Stimulated activated CD4-positive, alpha-beta T cell treated with anti-CD3 and anti-CD28 coated beads, Interleukin-1b, Interleukin-23, amount 100 ng/mL, for 1 hour (primary cell): ENCODE measurements at places on chromosomes 13 and 19.

- DNase-seq: no peak
Measured at GRCh38 chr13:98397221-98397620, 179.7 kb downstream of the STK24 start.

- no peak for DNase-seq
Measured at GRCh38 chr19:55289117-55289796, 5.5 kb downstream of the BRSK1 start.

DNA sequence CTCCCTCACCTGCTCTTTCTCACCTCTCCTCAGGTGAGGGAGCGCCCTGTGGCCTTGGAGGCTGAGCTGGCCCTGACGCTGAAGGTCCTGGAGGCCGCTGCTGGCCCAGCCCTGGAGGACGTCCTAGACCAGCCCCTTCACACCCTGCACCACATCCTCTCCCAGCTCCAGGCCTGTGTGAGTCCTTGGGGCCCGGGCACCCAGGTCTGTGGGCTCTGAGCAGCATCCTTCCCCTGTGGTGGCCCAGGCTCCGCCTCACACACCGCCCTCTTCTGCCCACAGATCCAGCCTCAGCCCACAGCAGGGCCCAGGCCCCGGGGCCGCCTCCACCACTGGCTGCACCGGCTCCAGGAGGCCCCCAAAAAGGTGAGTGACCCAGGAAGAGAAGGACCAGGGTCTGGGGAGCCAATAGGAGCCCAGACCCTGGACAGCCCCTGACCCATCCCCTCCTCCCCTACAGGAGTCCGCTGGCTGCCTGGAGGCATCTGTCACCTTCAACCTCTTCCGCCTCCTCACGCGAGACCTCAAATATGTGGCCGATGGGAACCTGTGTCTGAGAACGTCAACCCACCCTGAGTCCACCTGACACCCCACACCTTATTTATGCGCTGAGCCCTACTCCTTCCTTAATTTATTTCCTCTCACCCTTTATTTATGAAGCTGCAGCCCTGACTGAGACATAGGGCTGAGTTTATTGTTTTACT is 1.9 kb downstream of the IFNL1 start:
- DNase-seq: no peak

GRCh38 chr19:35293808-35294207 is 1.8 kb downstream of the MAG start:
- no peak for DNase-seq

DNA sequence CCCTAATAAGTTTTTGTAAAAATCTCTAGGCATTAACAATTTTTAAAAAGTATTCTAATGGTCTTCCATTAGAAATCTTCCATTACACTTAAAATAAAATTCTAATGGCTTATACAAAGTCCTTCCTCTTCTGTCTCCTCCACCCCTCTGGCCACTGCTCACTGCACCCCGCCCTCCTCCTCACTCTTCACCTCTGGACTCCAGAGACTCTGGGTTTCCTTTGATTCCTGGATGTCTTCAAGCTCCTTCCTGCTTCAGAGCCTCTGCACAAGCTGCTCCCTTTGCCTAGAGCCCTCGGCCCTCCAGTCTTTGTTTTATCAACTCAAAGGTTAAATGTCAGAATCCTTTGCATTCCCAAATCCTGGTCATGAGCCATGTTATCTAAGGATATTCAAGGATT is 20.8 kb downstream of the TNFSF14 start:
- no peak for DNase-seq
